Muscle of leg (tissue), 16 donors: ENCODE measurements at places on chromosomes 16 and 17. TPM values are rescaled to one million over a fixed set of nuclear protein-coding genes. Genes with fewer than 3 reads are reported as not detected.

Gene CCL1
- not detected for total RNA-seq

Gene CDK5R1
- 4.4 TPM for total RNA-seq

Gene ADAM11
- total RNA-seq, result 1.3 TPM

Gene CCL8
- 0.44 TPM for total RNA-seq

Gene KIF19
- 1.6 TPM for total RNA-seq

Gene GDPD3
- 3.3 TPM for total RNA-seq

Gene CCDC200
- not detected for total RNA-seq

Gene ITGAL
- 0.89 TPM for total RNA-seq
